ENCODE measurements at places on chromosomes 3 and 15.

DNA sequence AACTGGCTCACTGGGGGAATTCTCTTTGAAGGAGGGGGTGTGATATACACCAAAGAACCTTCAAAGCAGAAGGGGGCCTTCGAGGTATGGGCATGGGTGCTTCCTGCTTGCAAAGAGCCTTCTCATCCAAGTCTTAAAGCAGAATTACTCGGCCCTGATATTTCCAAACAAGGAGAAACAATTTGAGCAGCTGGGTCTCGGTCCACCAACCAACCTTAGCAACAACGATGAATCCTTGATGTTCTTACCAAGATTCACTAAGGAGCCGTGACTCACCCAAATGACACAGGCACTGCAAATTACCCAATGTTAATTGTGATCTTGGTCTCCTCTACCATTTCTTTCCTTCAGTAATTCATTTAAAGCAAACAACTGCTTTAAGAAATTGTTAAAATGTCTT lies 7.7 kb downstream of the HOMER2 start:
- DNase-seq = no peak

DNA sequence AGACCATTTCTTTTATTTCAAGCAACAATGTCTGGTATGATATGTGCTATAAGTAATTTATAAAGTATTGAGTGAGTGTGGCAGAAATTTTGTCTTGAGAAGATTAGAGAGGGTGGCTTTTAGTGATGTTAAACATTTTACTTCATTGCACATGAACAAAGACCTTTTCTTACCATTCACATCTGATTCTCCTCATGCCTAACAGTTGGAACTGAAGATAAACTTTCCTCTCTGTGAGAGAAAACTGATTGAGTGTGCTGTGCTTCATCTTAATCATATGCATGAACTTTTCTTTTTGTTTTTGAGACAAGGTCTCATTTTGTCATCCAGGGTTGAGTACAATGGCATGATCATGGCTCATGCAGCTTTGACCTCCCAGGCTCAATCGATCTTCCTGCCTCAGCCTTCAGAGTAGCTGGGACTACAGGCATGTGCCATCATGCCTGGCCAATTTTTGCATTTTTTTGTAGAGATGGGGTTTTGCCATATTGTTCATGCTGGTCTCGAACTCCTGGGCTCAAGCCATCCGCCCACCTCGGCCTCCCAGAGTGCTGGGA lies 377.7 kb upstream of the GOLIM4 start:
- no peak for DNase-seq

GRCh38 chr3:9761919-9762318 lies 7.8 kb downstream of the CAMK1 start:
- DNase-seq = no peak

DNA sequence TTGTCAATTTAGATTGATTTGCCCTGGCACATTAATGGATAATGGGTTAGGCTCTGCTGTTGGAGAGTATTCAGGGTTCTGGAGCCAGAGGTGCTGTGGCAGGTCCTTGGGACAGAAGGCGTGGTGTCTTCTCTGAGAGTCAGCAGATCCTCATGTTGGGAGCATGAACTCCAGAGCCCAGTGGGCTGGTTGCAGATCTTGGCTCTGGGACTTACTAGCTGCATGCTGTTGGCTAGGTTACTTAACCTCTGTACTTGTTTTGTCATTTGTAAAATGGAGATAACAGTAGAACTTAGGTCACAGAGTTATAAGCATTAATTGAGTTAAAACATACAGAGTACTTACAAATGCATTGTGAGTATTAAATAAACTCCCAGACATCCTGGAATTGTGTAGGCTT lies 77.6 kb downstream of the CCK start:
- DNase-seq = no peak

- no peak for DNase-seq
Measured at GRCh38 chr15:88605189-88606069, 15.7 kb upstream of the AEN start.

DNA sequence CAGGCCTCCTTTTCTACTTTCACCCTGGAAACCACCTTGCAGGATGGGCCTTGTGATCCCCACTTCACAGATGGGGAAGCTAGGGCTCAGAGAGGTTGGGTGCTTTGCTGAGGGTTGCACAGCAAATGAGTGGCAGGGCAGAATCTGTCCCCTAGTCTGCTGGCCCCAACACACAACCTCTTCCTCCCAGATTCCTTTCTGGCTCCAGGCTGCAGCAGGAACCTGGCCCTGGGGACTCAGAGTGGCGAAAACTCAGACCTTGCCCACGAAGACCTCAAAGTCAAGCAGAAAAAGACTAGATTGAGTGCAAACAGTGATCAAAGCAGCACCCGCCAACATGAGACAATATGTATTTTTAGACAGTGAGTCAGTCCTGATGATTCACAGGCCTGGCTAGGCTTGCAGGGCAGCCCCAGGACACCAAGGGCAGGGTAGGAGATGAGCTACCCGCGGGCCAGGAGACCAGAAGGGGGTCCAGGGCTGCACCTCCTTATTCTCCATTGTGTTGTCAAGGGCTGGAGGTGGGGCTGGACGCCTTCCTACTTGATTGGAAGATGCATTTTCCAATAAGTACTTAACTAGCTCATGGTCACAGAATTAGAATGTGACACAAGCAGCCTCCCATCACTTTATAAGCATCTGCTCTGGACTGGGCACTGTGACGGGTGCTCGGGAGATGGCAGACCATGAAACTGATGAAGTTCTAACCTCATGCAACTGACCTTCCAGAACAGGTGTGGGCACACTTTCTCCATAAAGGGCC lies 23.9 kb downstream of the GOLGA6L2 start:
- DNase-seq = no peak

All from activated gamma-delta T cell (primary cell).